ENCODE measurements at places on chromosomes 11 and 22.
A peak's percentile ranks its signal among the peaks of the same experiment; 100 is the strongest.

GRCh38 chr11:57637626-57638004 lies 12.1 kb downstream of the YPEL4 start:
- DNase-seq = no peak

- no peak for DNase-seq
Observed at GRCh38 chr22:25068707-25069106, 116.2 kb downstream of the KIAA1671 start.

DNA sequence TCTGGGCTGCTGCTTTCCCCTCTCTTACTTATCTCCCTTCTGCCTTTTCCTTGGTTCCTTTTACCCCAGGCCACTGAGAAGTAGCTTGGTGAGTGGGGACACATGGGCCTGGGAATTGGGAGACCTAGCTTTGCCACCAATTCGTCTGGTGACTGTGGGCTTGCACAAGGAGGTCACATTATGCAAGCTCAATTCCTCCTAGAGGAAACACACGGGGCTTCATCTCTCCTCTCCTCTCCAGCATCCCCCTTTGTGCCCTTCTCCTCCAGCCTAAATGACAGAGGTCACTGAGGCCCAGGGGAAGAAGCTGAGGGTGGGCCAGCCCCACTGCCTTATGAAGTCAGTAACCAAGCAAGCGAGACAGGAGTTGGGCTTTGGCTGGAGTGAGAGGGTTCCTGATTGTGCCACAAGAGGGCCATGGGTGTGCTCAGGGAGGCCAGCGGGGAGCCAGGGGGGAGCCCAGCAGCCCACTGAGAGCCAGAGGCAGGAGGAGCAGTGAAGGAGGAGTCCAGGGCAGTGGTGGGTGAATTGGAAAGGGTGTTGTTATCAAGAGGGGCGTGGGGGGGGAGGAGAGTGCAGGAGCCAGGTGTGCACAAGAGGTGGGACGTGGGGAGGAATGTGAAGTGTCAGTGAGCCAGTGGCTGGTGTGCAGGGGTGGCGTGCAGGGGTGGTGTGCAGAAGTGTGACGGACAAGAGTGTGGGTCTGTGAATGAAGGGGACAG lies 2.0 kb downstream of the CLCF1 start:
- peak; percentile 67 for DNase-seq

DNA sequence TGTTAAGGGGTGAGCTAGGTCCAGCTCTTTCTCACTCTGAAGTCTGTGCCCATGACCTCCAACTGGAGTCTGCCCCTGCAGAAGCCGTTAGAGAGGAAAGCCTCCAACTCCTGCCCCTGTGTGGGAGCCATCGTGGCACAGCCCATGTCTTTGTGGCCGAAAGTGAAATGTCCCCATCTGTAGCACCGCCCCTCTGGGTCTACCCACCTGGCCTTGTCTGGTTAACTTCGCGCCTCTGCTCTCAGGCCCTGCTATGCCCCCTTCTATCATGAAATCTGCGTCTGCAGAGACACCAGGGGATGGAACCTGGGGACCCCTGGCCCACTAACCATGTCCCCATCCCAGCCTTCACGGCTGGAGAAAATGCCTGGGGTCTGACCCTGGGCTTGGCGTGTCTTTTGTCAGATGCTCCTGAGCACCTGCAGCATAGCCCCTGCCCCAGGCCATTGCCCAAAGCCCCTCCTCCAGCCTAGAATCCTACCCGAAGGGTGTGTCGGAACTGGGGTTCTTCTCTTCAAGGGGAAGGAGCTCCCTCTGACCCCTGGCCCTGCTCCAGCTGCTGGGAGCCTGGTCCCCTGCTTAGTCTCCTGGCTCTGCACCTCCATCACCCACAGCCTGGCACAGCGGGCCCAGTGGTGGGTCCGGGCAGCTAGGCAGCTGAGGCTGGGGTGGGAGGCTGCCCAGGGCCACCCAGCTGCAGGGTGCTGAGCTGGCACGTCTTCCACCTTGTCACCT lies 35.8 kb upstream of the HMOX1 start:
- DNase-seq = no peak

DNA sequence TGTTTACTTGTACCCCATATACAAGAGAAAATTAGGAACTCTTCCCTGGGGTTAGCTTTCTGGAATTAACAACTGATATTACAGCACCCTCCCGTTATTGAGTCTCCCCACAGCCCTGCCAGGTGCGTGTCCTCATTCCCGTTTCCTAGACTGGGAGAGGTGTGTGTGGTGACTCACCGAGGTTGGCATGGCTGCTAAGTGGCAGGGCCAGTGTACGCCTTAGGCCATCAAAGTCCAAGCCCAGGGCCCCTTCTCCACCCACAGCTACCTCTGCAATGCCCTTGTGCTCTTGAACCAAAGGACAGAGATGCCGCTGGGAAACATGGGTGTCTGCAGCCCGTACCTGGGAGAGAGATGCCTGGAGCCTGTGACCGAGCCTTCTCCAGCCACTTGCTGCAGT lies 12.3 kb downstream of the IFT27 start:
- DNase-seq = no peak

- no peak for DNase-seq
Observed at GRCh38 chr11:45212566-45213315, 66.3 kb downstream of the PRDM11 start.

DNA sequence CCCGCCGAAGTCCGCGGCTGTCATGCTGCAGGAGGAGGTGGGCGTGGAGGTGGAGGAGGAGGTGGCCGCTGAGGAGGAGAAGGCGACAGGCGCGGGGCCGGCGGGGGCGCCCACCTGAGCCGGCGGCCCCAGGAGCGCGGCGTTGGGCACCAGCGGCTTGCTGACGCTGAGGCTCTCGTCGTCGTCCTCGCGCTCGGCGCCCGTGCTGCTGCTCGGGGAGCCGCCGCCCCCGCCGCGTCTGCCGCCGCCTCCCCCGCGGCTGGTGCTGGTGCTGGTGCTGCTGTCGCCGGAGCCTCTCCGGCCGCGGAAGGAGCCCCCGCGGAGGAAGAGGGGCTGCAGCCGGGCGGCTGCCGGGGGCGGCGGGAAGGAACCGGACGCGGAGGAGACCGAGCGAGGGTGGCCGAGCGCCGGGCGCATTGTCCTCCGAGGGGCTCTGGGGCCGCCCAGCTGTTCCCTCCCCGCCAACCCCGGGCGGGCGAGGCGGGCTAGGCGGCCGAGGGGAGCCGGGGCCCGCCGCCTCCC lies 388 bp downstream of the TMEM121B start:
- no peak for DNase-seq

DNA sequence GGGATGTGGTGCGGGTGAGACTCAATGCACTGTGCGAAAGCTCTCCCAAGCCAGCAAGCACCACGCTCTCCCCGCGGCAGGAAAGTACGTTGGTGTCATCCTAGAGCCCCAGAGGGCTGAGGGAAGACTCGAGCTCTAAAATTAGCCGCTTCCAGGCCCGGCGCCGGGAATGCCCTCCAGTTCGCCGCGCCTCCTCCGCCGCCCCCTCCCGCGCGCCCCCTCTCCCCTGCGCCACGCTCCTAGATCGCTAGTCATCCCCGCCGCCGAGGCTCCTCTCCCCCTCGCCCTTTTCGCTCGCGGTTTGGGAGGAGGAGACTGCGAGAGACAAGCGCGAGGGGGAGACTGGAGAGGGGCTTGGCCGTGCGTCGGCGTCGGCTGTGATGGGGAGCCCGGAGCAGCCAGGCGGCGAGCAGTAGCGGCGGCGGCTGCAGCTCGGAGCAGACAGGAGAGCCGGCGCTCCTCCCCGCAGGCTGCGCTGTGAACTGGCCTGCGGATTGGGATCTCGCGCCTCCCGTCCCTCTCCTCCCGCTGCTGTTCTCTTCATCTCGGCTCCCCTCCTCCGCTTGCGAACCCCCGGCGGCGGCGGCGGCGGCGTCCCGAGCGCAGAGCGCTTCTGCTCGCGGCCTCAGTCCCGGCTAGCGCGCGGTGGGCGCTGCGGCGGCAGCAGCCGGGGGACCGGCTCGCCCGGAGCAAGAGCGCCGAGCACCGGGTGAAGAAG lies at the start of gene FAT3:
Gene FAT3 (plus strand): TSS at position 412 of the 718 bp plus-strand sequence. CDS start 127,295 bp downstream, outside the sequence.
- peak; percentile 22 for DNase-seq

DNA sequence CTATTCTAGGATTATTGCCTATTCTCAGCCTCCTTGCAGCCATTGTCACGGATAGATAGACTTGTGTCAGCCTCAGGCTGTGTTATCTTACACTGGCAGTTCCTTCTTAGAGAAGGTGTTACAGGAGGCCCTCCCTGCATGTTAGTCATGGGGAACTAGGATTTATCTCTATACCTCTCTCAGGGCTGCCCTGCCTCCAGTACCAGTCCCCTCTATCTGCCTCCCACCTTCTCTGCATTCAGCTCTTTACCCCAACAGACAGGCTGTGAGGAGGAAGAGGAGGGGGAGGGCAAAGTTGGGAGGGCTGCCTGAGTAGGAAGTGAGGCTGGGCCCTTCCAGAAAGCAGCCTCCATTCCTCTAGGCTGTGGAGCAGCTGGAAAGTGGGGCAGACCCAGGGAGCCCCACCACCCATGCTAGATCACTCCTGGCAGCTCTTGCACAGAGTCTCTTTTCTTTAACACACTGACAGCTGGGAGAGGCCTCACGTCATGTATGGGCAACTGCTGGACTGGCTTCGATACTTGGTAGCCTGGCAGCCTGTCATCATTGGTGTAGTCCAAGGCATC lies 2.9 kb upstream of the IL18BP start:
- DNase-seq = no peak

DNA sequence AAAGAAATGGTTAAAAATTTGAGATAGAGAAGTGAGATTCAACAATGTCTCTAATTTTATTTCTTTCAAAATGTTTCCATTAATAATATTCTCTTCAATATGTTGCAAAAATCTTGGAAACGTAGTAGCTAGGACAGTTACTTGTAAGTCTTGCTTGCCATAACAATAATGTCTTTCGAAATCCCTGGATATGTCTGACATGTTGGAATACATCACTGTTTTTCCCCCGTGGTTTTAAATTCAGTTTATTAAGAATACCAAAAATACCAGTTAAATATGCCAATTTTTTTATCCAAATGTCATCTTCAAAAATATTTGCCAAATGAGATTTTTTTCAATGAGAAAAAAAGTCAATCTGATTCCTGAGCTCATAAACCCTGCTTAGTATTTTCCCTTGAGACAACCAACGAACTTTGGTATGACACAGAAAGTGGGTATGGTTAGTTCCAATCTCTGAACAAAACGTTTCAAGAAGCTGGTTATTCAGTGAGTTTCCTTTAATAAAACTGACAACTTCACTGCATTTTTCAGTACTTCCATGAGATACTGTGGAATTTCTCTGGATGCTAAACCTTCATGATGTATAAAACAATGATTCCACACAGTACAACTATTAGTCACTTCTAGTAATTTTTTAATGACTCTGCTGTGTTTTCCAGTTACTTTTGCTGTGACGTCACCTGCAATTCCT lies 36.7 kb upstream of the AMPD3 start:
- peak; percentile 38 for DNase-seq

- no peak for DNase-seq
Observed at GRCh38 chr11:115897707-115898106, 393.5 kb upstream of the CADM1 start.

DNA sequence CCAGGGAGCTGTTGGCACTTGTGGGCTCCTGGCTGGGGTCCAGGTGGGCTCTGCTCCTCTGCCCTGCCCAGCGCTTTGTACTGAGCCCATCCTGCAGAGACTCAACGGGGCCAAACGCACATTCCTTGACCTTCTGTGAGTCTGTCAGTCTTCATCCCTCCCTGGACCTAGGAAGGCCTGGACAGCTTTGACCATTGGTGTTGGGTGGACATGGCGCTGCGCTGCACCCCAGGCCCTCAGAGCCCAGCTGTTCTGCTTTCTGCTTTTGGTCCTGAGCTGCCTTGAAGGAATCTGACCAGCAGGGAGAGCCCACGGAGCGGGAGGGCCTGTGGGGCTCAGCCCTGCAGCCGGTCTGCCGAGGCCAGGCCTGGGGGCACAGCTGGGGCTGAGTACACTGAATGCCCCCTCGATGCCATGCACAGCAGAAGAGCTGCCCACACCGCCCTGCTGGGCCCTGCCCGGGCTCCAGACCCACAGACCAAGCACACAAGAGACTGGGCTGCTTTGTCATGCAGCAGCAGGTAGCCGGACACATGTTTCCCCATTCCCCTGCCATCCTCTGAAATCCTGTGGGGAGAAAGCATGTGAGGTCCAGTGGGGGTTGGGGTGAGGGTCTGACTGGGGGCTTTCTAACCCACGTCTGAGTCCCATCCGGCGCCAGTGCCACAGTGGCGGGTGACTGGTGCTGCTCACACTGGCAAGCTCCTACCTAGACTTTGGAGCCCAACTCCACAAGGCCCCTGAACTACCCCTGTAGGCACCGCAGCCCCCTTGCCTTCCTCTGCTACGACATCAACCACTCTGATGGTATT lies 24.1 kb upstream of the CCDC188 start:
- DNase-seq = no peak

- DNase-seq = no peak
Observed at GRCh38 chr22:42544686-42545085, 9.1 kb upstream of the SERHL2 start.

- DNase-seq = peak; percentile 42
Observed at GRCh38 chr22:22959147-22959827, 71.7 kb downstream of the IGLL5 start.

- DNase-seq = peak; percentile 14
Observed at GRCh38 chr11:75986966-75987365, 172.0 kb downstream of the UVRAG start.

GRCh38 chr11:22199243-22199642 lies 6.4 kb downstream of the ANO5 start:
- no peak for DNase-seq

DNA sequence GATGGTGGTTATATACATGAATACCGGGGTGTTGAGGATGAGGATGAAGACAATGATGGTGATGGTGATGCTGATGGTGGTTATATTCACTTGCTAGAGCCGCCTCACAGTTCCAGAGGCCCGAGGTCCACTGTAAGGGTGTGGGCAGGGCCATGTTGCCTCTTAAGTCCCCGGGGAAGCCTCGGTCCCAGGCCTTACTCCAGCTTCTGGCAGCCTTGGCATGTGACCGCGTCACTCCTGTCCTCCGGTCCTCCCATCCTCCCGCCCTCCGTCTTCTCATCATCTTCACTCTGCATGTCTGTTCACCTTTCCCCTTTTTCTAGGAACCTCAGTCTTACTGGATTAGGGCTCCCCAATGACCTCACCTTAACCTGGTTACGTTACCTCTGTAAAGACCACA lies 54.6 kb downstream of the IGLL1 start:
- no peak for DNase-seq

DNA sequence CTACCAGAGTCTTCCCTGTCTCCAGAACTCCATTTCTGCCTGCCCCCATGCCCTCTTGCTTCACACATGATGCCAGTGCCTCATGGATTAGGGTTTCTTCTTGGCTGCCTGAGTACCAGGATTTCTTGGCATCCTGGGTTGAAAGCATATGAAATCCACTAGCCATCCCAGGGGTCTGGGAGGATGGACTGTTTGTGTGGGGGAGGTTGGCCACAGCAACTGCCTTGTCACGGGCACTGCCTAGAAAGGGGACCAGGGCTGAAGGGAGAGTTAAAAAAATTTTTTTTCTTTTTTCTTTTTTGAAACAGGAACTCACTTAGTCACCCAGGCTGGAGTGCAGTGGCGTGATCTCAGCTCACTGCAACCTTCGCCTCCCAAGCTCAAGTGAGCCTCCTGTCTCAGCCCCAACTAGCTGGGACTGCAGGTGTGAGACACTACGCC lies 4.2 kb downstream of the USP35 start:
- DNase-seq = no peak

- no peak for DNase-seq
Observed at GRCh38 chr11:113596658-113597057, 109.5 kb downstream of the TMPRSS5 start.

GRCh38 chr11:66478729-66479393 lies 1.4 kb upstream of the DPP3 start:
- no peak for DNase-seq

Measured in HCEC 1CT (cell line).